ENCODE measurements at places on chromosomes 6 and 20. TPM values are rescaled to one million over a fixed set of nuclear protein-coding genes. Genes with fewer than 3 reads are reported as not detected.

DNA sequence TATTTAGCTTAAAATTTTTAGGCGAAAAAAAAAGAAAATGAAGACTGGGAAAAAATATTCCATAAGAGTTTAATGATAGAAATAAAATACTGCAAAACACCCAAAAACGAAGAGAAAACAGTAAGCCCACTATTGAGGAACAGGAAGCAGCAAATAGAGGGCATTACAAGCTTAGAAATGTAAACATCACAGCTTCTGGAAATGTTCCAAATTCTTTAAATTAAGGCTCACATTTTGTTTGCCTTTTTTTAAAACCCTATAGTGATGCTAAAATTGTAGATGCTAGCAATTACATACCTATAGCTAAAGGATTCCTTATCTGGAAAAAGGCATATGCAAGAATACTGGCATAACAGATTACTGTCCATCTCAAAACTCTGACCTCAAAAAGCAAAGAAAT is 248.6 kb downstream of the KHDRBS2 start:
- no peaks in the 10 kb centered on the region for H3K36me3 ChIP-seq
- no peak overlapping the region for H3K27ac ChIP-seq
- H3K4me1 ChIP-seq = no peaks in the 10 kb centered on the region
- H3K27me3 ChIP-seq = no peaks in the 10 kb centered on the region
- H3K4me3 ChIP-seq = no peak overlapping the region
- DNase-seq = no peak

The MUC22 gene
- not detected for total RNA-seq

DNA sequence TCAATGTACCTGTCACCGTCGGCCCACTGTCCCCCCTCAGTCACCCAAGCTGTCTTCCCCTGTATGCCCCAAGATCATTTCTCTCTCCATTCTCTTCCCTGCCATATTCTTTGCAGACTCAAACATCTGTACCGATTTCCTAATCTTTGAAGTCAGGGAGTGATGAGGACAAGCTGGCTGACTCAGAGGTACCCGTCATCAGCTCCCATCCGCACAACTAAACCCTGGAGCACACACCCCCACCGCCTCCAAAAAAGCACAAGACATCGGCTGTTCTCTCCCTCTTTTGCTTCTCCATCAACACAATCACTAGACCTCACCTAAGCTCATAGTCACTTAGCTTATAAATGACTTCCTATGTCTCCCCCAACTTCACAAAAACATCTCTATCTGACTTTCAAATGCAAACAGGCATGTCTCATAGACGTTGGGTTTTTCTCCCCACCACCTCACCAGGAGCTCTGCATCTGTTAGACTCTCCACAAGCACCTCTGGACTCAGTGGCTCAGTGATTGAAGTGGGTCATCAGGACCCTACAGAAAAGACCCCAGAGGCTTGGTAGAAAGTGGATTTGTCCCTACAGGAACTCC is 11.5 kb upstream of the NFATC2 start:
- no peaks in the 10 kb centered on the region for H3K36me3 ChIP-seq
- H3K27ac ChIP-seq = no peak overlapping the region
- H3K4me3 ChIP-seq = no peak overlapping the region
- H3K27me3 ChIP-seq = peaks cover 2% of the 10 kb centered on the region

- no peaks in the 10 kb centered on the region for H3K27me3 ChIP-seq
- H3K36me3 ChIP-seq = peaks cover 40% of the 10 kb centered on the region
- peak overlapping the region; percentile 41 for H3K27ac ChIP-seq
- peaks cover 5% of the 10 kb centered on the region for H3K4me1 ChIP-seq
Measured at GRCh38 chr6:32982702-32983492, 14.5 kb downstream of the BRD2 start.

- no peaks in the 10 kb centered on the region for H3K4me1 ChIP-seq
- no peak overlapping the region for H3K27ac ChIP-seq
- no peak overlapping the region for H3K4me3 ChIP-seq
- no peaks in the 10 kb centered on the region for H3K27me3 ChIP-seq
- DNase-seq = no peak
- H3K36me3 ChIP-seq = no peaks in the 10 kb centered on the region
Measured at GRCh38 chr20:61628480-61628879, 376.4 kb downstream of the CDH4 start.

The PRICKLE4 gene
- not detected for total RNA-seq

GRCh38 chr20:55530763-55531162 is 474.6 kb downstream of the CBLN4 start:
- no peak overlapping the region for H3K27ac ChIP-seq
- H3K36me3 ChIP-seq = no peaks in the 10 kb centered on the region
- H3K4me3 ChIP-seq = no peak overlapping the region
- no peak for DNase-seq
- no peaks in the 10 kb centered on the region for H3K4me1 ChIP-seq

DNA sequence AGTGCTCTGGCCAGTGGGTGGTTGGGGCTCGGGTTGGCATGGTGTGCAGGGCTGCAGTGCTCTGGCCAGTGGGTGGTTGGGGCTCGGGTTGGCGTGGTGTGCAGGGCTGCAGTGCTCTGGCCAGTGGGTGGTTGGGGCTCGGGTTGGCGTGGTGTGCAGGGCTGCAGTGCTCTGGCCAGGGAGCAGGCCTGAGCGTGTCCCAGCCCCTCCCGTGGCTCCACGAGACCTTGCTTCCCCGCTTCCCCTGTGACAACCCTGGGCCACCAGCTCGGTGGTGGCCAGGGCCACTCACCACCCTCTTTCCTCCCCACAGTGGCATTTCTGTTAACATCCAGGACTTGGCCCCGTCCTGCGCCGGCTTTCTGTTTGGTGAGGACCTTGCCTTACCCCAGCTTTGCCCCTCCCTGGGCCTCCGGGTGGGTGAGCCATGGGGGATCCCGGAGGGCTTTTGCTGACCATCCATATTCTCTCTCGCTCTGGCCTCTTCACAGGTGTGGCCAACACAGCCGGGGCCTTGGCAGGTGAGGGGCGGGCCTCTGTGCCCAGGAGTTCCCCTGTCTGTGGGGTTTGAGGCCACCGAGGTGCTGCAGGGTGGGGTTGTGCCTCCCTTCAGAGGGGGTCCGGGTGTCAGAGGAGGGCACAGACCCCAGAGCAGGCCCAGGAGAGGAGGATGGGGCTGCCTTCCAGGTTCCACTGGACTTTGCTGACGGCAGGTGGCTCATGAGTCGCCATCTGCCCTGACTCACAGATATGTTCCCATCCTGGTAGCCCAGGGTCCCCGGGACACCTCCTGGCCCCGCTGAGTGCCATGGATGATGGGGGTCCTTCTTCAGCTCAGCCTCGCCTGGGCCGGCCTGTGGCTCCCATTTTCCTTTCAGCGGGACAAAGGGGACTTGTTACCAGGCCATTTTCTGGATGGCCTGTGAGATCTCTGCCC is 14.0 kb downstream of the SLC17A9 start:
- H3K4me1 ChIP-seq = no peaks in the 10 kb centered on the region
- H3K4me3 ChIP-seq = no peak overlapping the region
- H3K27me3 ChIP-seq = no peaks in the 10 kb centered on the region
- H3K27ac ChIP-seq = no peak overlapping the region
- no peak for DNase-seq

GRCh38 chr6:143516690-143517446 is 5.3 kb upstream of the FUCA2 start:
- peaks cover 11% of the 10 kb centered on the region for H3K4me1 ChIP-seq
- H3K36me3 ChIP-seq = peaks cover 2% of the 10 kb centered on the region
- no peaks in the 10 kb centered on the region for H3K27me3 ChIP-seq

GRCh38 chr20:2693286-2694007 is 867 bp downstream of the EBF4 start:
- no peaks in the 10 kb centered on the region for H3K36me3 ChIP-seq
- DNase-seq = peak; percentile 39
- peaks cover 16% of the 10 kb centered on the region for H3K4me1 ChIP-seq
- peaks cover 29% of the 10 kb centered on the region for H3K27me3 ChIP-seq
- no peak overlapping the region for H3K4me3 ChIP-seq

DNA sequence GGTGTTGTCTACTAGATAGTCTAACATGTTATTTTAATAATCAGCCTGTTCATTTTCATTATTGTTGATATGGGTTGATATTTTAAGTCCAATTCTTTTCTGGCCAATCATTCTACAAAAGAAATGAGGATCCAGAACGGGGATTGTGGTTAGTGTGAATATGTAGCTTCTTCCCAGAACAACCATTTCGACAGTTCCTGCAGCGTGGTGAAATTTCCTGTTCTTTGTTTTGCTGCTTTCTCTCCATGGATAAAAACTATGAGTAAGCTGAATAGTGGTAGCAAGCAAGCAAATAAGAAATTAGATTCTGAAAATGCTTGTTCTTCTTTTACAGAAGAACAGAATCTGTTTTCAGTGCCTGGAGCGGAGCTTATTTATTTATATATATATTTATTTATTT is 65.5 kb upstream of the F13A1 start:
- DNase-seq = no peak
- H3K4me1 ChIP-seq = no peaks in the 10 kb centered on the region
- no peaks in the 10 kb centered on the region for H3K27me3 ChIP-seq
- H3K36me3 ChIP-seq = no peaks in the 10 kb centered on the region
- H3K27ac ChIP-seq = no peak overlapping the region

- DNase-seq = no peak
- no peaks in the 10 kb centered on the region for H3K27me3 ChIP-seq
- no peaks in the 10 kb centered on the region for H3K4me1 ChIP-seq
- H3K27ac ChIP-seq = no peak overlapping the region
Measured at GRCh38 chr6:156256161-156256560, 521.0 kb upstream of the ARID1B start.

DNA sequence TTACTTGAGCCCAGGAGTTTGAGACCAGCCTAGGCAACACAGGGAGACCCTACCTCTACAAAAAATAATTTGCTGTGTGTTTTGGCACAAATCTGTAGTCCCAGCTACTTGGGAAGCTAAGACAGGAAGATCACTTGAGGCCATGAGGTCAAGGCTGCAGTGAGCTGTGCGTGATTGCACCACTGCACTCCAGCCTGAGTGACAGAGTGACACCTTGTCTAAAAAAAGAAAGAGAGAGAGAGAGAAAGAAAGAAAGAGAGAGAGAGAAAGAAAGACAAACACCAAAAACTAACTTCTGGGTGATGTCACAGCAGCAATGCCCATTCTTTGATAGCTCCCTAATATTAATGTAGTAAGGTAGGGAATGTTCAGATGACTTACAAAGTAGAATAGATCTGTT is 20.4 kb downstream of the USP49 start:
- no peak for DNase-seq
- H3K4me1 ChIP-seq = no peaks in the 10 kb centered on the region
- H3K27ac ChIP-seq = no peak overlapping the region
- no peaks in the 10 kb centered on the region for H3K27me3 ChIP-seq
- no peaks in the 10 kb centered on the region for H3K36me3 ChIP-seq
- H3K4me3 ChIP-seq = no peak overlapping the region
